ENCODE measurements at places on chromosomes 4 and X. TPM values are rescaled to one million over a fixed set of nuclear protein-coding genes. Genes with fewer than 3 reads are reported as not detected.

The TLR3 gene
- 2.6 TPM for total RNA-seq

The SPINK2 gene
- not detected for total RNA-seq

GRCh38 chr4:112340023-112340422 is 42.9 kb downstream of the ALPK1 start:
- H3K27ac ChIP-seq, result no peak overlapping the region
- no peak for DNase-seq
- H3K4me1 ChIP-seq, result no peaks in the 10 kb centered on the region
- peaks cover 11% of the 10 kb centered on the region for H3K27me3 ChIP-seq
- H3K36me3 ChIP-seq, result no peaks in the 10 kb centered on the region
- H3K4me3 ChIP-seq, result no peak overlapping the region

- no peaks in the 10 kb centered on the region for H3K4me1 ChIP-seq
- peak; percentile 16 for DNase-seq
- H3K27me3 ChIP-seq, result no peaks in the 10 kb centered on the region
These were observed 90.5 kb upstream of the ZNF827 start for GRCh38 chr4:146029147-146029546.

- no peaks in the 10 kb centered on the region for H3K4me1 ChIP-seq
- no peak overlapping the region for H3K4me3 ChIP-seq
- H3K27ac ChIP-seq, result no peak overlapping the region
- no peaks in the 10 kb centered on the region for H3K36me3 ChIP-seq
These were observed 211.7 kb downstream of the FAT4 start for GRCh38 chr4:125526420-125526819.

DNA sequence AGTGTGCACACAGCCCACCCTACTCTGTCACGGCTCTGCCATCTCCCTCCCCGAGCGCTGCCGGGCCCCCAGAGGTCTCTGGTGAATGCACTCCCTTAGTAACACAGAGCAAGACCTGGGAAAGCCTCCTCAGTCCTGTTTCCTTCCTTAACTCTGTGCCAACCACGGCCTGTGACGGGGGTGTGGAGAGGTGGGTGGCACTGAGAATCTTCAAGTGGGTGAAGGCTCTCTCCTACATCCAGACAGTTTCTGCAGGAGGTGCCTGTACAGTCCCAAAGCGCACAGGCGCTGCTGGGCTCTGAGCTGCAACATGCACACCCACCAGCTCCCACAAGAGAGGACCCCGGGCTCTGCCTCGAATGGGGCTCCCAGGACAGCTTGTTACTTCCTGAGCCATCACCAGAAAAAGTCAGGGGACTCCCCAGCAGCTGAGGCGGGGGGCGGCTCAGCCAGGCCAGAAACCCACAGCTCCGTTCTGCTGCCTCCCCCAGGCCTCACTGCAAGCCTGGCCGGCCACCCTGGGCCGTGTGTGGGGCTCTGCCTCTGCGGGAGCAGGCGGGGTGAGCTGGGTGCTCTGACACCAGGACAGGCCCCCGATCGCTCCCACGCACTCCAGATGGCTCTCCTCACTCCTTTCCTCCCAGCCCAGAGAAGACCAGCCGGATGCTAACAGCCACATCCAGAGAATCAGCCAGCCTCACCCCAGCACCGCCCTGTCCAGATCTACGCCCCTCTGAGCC is 29.7 kb downstream of the FAM53A start:
- H3K36me3 ChIP-seq, result no peaks in the 10 kb centered on the region
- H3K4me1 ChIP-seq, result no peaks in the 10 kb centered on the region
- no peak for DNase-seq
- H3K4me3 ChIP-seq, result no peak overlapping the region
- no peak overlapping the region for H3K27ac ChIP-seq
